ENCODE measurements at places on chromosomes 13 and 19.

- DNase-seq = peak; percentile 49
These were observed 569 bp downstream of the POLR1D start for GRCh38 chr13:27622102-27622820.

- DNase-seq = no peak
These were observed 27.4 kb downstream of the GRIK5 start for GRCh38 chr19:42042455-42043170.

GRCh38 chr19:49502866-49503581 is 6.8 kb downstream of the RPS11 start:
- peak; percentile 73 for DNase-seq

DNA sequence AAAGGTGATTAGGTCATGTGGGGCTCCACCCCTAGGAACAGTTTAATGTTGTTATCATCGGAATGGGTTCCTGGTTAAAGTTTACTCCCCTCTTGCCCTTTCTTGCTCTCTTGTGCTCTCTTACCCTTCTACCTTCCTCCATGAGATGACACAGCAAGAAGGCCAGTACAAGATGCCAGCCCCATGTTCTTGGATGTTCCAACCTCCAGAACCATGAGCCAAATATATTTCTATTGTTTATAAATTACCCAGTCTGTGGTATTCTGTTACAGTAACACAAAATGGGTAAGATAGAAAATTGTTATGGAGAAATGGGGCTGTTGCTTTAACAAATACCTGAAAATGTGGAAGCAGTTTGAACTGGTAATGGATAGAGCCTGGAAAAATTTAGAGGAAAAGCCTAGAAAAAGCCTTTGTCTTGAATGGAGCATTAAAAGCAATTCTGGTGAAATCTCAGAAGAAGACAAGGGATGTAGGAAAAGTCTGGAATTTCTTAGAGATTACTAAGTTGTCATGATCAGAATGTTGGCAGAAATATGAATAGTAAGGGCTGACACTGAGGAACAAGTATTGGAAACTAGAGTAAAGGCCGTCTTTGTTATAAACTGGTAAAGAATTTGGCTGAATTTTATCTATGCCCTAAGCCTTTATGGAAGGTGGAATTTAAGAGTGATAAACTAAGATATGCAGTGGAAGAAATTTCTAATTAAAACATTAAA is 53.5 kb upstream of the TSC22D1 start:
- DNase-seq = no peak

DNA sequence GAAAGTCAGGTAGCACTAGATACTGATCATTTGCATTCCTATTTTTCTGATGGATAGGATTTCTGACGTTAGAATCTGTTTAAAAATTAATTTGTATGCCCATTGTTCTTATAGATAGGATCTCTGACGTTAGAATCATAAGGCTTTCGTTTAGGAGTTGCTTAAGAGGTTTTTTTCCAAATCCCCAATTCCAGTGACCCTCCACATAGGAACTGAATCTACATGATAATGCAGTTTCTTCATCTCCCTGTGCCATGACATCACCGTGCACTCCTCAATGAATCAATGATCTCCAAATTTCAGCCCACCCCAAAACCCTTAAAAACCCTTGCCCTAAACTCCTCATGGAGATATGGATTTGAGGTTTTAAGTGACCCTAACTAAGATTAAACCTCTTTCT is 87.2 kb downstream of the RXFP2 start:
- DNase-seq = no peak

DNA sequence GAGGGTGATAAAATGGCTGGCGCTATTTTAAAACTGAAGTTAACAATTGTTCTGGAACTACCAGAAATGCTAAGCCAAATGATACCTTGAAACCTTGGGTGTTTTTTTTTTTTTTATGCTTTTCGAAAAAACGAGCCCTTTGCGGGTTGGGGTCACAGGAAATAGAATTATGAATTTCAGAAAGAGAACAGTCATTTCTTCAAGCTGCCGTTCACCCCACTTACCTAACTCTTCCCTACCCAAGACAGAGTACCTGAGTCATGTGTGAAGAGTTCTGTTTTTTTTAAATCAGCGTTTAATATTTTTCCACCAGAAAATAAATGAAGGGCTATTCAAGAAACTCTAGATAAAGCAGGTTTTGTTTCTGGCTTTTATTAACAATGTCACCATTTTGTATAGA is 35.3 kb downstream of the KLF2 start:
- no peak for DNase-seq

DNA sequence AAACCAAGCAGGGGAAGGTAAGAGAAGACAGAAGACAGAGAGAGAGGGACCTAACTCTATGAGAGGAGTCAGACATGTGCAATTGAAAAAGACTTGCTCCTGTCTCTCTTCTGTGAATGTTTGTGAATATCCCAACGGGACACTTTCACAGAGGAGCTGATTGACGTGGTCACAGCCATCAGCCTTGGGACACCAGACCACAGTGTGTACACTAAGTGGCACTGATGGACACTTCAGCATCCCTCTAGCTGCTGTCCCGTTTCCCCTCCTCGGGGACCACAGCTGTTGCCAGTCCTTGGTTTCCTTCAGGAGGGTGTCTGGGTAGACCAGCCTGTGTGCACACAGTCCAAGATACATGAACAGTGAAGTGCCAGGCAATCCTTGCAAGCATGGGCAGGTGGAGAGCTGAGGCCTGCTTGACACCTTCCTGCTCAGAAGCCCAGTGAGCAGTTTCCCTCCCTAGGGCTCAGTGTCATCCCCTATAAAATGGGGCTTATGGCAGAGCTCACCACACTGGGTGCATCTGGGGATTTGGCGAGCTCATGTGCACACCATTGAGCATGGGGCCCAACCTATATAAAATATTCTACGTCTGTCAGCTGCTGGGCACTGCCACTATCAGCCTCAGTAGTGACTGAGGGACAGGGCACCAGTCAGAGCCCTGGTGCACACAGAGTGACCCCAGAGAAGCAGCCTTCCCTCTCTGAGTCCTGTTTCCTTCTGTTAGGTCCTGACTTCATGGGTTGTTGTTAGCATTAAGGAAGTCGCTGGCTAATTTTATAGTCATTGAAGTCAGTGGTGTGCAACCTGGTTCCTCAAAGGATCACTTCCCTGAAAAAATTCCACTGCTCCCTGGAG is 4.3 kb upstream of the USF2 start:
- no peak for DNase-seq

All from RKO (cell line).